Activated CD8-positive, alpha-beta memory T cell treated with anti-CD3 and anti-CD28 coated beads for 1 hour (primary cell): ENCODE measurements at places on chromosomes 5 and 9.

DNA sequence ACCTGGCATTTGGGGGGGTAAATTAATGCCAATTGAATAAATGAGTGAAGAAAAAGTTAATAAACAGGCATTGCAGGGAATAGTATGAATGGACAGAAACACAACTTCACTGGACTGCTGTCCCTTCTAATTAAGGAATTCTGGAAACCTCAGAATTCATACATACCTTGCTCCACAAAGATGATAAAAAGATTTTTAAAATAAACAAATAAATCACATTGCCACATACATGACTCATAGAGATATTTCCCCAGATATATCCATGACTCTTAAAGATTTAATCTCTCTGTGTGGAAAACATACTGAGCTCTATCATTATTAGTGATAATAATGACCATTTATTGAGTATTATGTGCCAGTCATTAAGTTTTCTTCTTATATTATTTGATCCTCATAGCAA, 469.0 kb upstream of the MEF2C start:
- DNase-seq, result no peak

GRCh38 chr5:84213212-84213611, 171.5 kb downstream of the EDIL3 start:
- no peak for DNase-seq

DNA sequence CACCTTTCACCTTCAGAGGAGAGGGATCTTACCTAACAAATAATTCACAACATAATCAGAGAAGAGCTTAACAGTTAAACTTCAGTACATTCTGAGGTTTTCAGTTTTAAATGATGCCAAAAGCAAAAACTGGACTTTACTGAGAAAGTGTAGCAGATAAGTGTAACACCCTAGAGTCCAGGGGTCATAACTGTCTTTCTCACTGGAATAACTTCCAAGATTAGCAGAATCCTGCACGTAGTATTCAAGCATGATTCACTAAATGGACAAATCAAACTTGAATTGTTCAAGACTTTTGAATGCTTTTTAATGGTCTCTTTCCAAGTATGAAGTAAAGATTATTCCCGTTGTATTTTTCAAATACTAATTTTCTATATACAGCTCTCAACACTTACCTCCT, 180.1 kb upstream of the NREP start:
- DNase-seq, result no peak

- DNase-seq, result no peak
Observed at GRCh38 chr9:77764894-77765780, 117.0 kb upstream of the GNA14 start.

DNA sequence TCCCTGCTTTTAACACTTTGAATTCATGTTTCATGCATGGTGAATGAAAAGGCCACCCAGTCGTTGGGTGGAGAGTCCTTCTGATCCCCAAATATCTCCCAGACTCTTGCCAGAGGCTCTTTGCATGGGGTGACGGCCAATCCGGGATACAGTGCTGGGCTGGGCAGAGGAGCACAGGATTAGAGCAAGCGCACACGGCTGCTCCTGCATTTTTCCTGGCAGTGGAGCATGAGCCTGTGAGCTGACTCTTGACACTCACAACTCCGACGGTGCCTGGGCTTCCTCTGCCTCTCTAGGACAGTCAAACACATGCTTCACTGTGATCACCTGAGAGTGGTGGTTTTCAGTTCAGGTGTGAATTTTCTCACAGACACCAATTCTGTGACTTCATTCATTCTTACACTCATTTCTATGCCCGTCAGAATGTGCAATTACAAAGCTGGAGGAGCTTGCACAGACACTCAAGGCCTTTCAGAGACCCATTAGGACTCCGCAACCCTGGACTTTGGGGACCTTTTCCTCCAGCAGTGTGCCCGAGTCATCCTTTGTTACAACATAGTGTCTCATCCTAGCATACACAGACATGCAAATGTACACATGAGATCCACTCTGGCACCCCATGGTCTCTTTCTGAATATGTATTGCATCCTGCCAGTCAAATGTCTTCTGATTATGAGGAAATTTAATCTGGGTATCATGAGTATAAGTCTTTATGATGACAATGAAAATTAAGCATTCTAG, 206.6 kb downstream of the ICE1 start:
- no peak for DNase-seq

DNA sequence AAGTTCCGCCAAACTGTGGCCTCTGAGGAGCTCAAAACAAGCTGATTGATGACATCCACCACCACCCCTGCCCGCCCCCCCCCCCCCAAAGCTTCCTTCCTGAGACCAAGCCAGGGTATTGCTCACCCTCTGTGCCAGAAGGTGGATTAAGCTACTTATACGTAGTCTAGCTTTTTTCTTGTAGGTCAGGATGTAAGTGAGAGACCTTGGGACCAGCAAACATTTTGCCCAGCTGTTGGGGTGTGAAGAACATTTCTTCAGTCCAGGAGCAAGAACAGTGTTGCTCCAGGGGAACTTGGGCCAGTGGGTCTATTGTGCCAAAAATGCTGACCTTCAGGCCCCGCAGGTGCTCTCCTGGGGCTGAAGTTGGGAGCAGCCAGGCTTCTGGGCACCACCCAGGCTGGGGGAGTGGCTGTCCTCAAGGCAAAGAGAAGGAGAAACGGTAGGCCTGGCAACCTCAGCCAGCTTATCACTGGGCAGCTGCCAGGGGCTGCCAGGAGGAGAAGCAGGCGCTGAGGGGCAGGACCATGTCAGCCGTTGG, 18.0 kb downstream of the NEURL1B start:
- DNase-seq, result no peak

DNA sequence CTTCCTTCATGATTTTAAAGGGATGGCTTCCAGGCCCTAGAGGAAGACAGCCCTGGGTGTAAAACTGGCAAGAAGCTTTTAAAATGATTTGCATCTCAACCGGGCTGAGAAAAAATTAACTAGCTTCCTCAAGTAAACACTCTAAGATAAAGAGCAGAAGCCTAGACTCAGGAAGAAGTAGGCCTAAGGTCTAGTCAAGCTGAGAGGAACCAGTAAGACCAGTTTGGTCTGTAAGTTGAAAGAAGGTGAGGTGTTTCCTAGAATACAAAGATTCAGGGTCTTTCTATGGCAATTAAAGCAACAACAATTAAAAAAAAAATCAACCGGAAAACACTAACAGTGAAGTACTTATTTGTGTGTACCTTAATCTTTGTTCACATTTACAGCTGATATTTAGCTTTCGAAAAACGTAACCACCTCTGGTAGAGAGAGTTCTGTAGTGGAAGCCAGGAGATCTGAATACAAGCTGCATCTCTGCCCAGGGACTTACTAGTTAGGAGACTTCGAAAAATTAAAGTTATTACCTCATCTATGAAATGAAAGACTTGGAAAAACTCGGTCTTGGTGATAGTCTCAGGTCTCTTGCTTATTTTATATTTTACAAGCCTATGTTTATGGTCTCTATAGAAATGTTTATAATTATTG, 75.7 kb downstream of the TUSC1 start:
- no peak for DNase-seq

GRCh38 chr9:127451858-127452656, 747 bp downstream of the LRSAM1 start:
- no peak for DNase-seq

- no peak for DNase-seq
Observed at GRCh38 chr5:179620703-179621350, 2.6 kb downstream of the HNRNPH1 start.

- DNase-seq, result no peak
Observed at GRCh38 chr9:35816708-35817107, 1.9 kb upstream of the HINT2 start.

DNA sequence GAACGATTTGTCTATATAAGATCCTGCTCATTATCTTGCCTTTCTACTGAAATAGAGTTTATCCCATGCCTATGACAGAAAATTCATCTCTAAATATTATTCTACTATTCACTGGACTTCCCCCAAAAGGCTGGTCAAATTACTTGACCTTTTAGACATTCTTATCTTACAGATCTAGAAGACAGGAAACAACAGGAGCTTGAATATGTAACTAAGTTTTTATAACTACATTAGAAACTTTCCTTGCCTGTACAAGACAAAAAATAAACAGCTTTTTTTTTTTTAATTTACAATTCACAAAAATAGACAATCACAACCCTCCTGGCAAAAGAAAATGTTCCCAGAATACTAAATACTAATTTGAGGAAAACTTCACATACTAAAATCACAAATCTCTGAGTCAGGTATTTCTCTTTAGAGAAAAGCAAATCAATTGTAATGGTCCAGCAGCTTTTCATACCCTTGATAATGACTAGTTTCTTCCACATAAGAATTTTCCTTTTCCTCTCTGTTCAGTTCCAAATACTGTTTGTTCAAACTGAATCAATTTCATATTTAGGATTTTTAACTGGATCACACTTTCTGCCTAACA, 68.6 kb downstream of the MLLT3 start:
- DNase-seq, result no peak

- DNase-seq, result no peak
Observed at GRCh38 chr5:39452846-39453245, 28.1 kb upstream of the DAB2 start.

- no peak for DNase-seq
Observed at GRCh38 chr5:3105172-3105571, 353.7 kb upstream of the IRX2 start.

DNA sequence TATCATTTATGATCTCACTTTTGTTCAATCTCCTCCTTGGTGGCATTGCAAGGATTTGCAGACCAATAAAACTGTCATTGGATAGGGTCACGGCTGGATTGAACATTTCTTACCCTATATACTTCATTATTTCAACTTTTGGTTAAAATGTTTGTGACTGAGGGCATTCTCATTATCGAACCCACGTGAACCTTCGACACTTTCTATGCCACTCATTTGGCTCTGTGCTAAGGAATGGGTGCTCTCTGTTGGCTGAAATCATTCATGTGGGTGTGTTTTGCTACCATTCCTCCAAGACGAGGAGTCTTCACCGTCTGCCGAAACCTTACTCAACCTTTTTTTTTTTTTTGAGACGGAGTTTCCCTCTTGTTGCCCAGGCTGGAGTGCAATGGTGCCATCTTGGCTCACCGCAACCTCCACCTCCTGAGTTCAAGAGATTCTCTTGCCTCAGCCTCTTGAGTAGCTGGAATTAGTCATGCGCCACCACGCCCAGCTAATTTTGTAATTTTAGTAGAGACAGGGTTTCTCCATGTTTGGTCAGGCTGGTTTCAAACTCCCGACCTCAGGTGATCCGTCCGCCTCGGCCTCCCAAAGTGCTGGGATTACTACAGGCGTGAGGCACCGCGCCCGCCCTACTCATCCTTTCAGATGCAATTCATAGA, 62.5 kb downstream of the CSNK1A1 start:
- no peak for DNase-seq
